ENCODE measurements at places on chromosomes 5 and 9.

GRCh38 chr9:2087500-2088313 lies 72.6 kb downstream of the SMARCA2 start:
- DNase-seq = no peak

GRCh38 chr9:7154650-7155049 lies 396.9 kb downstream of the KDM4C start:
- DNase-seq = no peak

DNA sequence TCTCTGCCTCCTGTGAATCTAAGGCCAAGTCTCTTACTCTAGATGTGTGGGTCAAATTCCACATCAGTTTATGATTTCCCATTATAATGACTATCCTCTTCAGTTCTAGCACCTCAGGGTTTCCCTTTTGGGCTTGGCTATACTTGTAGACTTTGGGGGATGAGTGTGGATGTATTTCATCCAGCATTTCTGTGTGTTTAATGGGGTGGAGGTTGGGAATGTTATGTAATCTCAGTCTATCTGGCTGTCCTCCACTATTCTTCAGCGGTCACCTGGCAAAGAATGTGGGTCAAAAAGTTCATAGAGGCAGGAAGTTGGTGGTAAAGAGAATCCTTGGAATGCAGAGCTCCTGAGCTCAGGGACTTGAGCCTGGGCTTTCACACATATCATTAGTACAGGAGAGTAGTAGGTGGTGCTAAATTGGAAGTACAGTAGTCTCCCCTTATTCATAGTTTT lies 64.9 kb downstream of the CFAP95 start:
- DNase-seq = no peak

DNA sequence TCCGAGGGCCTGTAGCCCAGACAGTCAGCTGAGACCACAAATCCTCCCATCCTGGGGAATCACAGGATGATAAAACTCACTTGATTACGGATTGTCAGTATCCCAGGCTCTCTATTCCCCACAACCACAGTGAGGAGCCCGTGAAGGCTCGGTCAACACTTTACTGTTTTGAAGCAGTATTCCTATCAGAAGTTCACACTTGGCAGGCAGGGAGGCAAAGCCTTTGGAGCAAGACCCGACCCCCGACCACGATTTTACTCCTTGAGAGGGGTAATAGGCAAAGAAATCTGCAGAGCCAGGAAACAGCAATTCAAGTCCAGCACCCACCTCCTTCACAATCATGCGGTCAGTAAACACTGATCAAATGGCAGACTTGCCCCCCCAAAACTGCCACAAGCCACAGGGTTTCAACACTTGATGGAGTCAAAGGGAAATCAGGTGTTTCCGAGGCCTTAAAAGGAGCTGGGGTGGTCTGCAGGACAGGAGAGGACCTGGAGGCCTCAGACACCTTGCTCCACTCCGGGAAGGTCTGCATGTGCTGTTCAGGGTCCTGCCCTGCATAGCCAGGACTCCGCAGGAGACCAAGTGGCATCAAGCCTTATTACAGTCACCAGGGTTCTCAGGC lies 25.2 kb downstream of the BICD2 start:
- peak; percentile 18 for DNase-seq

Data from femur (tissue), 1 donor.